ENCODE measurements at places on chromosomes 1 and 21.

DNA sequence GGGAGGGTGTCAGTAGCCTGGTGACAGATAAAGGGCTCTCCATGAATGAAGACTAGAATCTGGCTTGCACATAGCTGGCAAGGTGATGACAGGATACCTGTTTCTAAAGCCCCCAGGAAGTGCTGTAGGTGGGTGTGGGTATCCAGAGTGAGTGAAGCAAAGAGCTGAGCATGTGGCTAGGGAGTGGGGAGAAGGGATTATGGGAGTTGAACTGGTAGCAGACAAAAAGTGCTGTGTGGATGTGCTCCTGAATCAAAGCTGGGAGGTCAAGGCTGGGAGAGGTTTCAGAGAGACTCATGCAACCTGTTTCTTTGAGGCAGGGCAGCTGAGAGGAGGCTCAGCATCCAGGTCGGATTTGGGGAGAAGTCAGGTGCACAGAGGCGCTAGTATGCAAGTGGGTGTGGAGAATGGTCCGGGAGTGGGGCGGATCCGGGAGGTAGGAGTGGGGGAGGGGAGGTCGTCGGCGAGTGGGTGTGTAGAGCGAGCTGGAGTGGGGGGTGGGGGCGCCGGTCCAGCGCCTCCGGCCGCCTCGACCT lies 600 bp downstream of the ASTN1 start:
- no peak for DNase-seq

DNA sequence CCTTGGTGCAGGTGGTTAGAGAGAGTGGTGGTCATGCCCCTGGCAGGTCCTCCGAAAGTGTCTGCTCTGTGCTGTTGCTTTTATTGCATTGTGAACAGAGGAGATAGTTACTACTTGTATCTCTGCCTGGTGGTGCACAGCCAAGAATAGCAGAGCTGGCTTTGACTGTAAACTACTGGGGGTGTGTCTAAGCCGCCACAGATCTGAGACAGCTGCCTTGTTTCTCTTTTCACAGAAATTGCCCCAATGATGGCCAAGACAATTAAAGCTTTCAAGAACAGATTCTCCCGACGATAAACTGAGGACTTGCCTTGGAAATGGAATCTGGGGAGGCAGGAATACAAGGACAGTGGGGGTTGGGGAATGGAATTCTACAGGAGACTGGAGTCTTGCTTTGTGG lies 16.0 kb downstream of the ELOA start:
- no peak for DNase-seq

- DNase-seq: no peak
Observed at GRCh38 chr1:214518361-214518760, 33.0 kb downstream of the PTPN14 start.

DNA sequence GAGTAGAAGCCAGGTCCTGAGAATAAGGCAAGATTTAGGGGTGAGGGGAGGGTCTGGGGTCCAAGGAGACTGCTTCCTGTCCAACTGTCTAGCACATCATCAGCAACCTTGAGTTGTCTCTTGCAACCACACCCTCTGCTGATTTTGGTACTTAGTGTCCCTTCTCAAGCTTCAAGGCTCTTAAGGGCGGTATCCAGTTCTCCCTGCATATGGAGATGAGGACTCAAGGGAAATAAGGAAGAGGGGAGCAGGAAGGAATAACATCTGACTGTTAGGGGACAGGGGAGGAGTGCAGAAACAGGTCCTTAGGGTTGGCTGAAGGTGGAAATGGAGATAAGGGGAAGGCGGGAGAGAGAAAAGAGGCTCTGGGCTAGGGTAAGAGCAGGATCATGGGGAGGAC lies 12.3 kb downstream of the MYOG start:
- DNase-seq: no peak

DNA sequence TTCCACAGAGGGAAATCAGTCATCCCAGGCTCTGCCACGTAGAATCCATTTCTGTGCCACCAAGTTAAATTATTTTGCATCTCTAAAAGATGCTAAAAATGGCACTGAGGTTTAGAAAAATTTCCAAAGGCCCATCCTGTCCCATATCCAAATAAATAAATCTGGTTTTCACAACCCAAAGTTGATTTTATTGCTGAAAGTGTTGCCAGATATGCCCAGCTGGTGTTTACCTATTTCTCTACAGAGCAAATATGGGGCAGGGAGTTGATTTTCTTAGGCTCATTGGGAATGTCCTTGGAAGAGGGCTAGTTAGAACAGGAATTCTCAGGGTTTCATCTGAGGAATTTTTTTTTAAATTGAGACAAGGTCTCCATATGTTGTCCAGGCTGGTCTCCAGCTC lies 19.0 kb downstream of the MAP1LC3C start:
- DNase-seq: no peak

- DNase-seq: peak; percentile 7
Observed at GRCh38 chr1:185315445-185316071, 1.5 kb downstream of the IVNS1ABP start.

Data from HCT116 (cell line).